ENCODE measurements at places on chromosomes 16 and 17. TPM values are rescaled to one million over a fixed set of nuclear protein-coding genes. Genes with fewer than 3 reads are reported as not detected.

- DNase-seq: no peak
Observed at GRCh38 chr16:72109300-72109699, 15.7 kb downstream of the DHX38 start.

The SAMD14 gene
- total RNA-seq: 5.5 TPM

GRCh38 chr17:12431188-12431587, 234.5 kb upstream of the MYOCD start:
- no peak for DNase-seq

- DNase-seq: peak; percentile 74
Observed at GRCh38 chr17:57988301-57989250, 522 bp upstream of the VEZF1 start.

- DNase-seq: no peak
Observed at GRCh38 chr17:27572665-27573064, 58.3 kb upstream of the LGALS9 start.

- DNase-seq: no peak
Observed at GRCh38 chr16:57711-58110, 4.1 kb downstream of the SNRNP25 start.

DNA sequence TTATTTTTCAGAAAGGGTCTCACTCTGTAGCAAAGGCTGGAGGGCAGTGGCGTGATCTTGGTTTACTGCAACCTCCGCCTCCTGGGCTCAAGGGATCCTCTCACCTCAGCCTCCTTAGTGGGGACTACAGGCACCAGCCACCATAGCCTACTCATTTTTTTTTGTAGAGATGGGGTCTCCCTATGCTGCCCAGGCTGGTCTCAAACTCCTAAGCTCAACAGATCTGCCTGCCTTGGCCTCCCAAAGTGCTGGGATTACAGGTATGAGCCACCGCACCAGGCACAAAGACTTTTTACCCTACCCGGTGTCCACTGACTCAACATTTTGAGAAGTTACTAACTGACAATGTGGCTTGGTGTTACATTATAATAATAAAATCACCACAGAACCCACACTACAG, 7.2 kb downstream of the GRB2 start:
- no peak for DNase-seq

The TBC1D3I gene
- total RNA-seq: 5.8 TPM

DNA sequence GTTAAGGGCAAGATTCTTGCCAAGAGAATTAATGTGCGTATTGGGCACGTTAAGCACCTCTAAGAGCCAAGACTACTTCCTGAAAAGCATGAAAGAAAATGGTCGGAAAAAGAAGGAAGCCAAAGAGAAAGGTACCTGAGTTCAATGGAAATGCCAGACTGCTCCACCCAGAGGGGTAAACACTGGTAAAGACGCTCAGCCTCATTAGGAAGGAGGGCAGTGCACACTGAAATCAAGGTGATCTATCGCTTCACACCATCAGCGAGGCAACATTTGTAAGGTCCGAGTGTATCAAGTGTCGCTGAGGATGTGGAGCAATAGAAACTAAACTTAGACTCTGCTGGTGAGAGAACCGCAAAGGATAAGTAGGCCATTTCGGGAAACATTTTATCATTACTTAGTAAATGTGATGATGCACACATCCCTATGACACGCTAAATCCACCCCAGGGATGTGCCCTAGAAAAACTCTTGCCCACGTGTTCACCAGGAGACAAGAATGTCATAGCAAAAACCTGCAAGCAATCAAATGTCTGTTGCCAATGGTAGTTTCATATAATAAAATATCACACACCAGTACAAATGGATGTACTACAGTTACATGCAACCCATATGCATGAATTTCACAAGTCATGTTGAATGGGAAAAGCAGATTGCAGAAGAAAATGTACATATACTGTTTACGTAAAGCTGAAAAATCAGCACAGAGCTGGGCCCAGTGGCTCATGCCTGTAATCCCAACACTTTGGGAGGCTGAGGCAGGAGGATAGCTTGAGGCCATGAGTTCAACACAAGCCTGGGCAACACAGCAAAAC, 23.6 kb downstream of the CNTROB start:
- peak; percentile 72 for DNase-seq

DNA sequence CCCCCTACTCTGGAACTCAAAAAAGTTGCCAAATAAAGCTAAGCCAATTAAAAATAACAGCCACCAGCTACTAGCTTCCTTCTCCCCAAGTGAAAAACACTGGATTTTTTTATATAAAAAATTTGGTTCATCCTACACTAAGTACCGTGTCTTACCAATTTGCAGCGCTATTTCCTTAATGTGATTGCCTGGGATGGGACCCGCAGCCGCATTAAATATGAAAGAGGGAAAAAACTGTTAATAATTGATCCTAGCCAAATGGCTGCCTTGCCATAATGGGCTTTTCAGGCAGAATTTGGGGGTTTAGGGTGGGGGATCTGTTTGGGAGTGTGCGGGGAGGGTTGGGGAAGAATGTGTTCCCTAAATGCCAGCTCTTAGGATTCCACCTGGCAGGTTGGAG, 2.0 kb downstream of the HOXB9 start:
- no peak for DNase-seq

DNA sequence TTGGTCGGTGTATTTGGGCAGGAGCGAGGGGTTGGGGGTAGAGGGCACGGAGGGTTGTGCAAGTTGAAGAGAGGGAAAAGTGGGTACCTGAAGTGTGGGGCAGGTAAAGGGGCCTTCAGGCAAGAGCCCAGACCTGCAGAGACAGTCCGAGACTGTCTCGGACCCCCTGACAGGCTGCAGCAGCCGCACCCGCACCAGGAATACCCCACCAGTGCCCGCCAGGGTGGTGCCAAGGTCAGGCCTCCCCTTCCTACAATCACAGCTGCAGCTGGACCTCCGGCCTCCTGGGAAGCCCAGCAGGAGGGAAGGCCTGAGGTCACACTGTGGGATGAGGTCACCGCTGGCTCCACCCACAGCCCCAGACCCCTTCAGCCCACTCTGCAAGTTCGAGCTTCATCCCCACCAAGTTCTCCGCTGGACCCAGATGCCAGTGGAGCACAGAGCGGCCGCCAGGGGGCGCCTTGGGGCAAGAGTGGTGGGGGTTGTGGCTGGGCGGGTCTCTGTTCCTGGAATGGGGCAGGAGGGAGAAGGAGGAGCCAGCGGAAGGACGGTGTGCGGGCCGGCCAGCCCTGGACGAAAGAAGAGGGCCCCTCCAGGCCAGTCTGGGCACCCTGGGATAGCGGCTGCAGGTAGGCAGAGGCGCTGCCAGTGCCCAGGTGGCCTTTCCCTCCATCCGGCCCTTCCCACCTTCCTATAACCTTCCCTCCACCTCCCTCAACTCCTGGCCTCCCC, at the start of gene HSD3B7:
Gene HSD3B7, plus strand, starts transcription at position 539 of the 732 bp plus-strand sequence. CDS start 452 bp downstream, outside the sequence.
- DNase-seq: peak; percentile 85

The STX4 gene
- 7.9 TPM for total RNA-seq

The TBC1D3K gene
- not detected for total RNA-seq

DNA sequence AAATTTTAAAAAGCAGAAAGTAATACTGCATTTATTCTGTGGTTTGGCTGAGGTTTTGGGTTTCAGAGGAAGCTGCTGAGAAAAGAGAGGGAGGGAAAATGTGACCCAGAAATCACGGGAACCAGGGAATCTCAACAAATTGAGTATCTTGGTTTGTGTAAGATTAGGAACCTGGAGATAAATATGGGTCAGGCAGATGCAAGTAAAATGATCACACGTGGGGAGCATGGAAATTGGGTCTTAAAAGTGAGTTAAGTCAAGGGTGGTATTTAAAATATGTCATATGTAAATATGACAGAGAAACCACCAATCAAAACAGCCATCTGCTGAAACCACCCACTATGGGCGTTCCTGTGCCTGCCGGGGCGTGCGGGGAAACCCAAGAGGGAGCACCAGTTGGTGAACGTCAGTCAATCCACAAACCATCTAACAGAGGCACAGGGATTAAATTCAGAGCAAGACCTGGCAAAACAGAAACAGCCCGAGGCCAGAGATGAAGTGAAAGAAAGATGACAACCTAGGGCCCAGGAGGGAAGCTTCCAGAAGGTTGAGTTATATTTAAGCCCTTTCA, 33.4 kb downstream of the CDH13 start:
- DNase-seq: peak; percentile 35

DNA sequence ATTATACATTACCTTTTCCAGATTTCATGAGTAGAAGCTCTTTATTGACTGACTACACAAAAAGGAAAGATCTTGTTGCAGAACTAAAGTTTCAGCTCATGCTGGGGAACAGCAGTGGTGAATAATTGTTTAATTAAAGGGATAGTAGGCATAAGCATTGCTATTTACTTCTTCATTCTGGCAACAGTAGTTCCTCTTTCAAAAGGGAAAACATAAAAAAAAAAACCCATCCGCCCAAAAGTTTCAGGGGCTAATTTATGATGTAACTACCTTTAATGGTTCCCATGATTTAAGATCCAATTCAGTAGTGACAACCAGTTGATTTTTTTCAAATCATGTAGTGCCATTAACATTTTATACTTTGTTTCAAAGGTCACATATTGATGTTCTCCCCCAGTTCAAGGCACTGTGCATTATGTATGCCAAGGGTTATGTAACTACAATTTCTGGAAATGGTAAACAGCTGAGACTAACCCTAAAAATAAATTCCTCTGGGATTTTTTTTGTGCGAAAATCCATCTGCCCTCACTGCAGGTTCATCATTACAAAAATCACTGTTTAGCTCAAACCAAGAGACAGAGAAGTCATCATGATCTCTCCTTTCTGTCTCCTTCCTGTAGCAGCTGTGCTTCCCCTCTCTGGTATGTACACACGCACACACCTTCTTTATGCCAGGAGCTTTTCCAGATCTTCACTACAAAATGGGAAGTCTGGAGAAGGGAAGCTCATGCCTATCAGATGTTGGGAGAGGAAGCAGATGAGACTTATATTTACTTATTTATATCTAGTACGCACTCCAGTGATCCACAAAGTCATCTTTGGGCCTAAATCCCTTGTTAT, 2.2 kb upstream of the PHLPP2 start:
- DNase-seq: no peak

- peak; percentile 35 for DNase-seq
Observed at GRCh38 chr16:9053006-9053601, 38.3 kb upstream of the HAPSTR1 start.

DNA sequence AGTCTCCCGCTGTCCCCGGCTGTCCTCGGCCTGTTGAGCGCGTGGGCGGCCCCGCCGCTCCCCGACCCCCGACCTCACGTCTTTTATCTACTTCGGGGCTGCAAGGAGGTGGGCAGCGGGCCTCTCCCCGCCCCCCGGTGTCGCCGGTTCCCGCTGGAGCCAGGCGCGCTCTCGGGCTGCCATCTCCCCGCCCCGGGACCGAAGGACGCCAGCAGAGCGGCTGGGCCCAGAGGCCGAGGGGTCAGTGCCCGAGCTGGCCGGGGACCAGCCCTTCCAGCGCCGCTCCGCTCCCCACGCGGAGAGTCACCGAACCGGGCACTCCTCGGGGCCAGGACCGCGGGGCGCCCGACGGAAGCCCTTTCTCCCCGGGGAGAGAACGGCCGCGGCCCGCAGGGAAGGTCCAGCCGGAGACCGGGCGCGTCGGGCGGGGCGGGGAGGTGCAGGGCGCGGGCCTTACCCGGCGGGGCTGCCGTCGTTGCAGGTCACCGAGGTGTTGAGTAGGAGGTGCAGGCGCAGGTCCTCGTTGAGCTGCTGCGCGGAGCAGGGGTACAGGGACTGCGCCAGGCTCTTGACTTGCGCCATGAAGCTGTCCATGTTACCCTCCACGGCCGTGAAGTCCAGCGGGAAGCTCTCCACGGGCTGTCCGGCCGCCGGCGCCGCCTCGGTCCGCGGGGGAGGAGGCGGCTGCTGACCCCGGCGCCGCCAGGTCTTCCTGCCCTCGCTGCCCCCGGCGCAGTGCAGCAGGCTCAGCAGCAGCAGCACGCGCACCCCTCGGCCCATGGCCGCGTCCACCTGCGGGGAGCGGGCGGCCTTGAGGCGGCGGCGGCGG, 643 bp downstream of the NOTUM start:
- DNase-seq: no peak

GRCh38 chr16:5015887-5016286, 17.8 kb downstream of the NAGPA start:
- DNase-seq: no peak

DNA sequence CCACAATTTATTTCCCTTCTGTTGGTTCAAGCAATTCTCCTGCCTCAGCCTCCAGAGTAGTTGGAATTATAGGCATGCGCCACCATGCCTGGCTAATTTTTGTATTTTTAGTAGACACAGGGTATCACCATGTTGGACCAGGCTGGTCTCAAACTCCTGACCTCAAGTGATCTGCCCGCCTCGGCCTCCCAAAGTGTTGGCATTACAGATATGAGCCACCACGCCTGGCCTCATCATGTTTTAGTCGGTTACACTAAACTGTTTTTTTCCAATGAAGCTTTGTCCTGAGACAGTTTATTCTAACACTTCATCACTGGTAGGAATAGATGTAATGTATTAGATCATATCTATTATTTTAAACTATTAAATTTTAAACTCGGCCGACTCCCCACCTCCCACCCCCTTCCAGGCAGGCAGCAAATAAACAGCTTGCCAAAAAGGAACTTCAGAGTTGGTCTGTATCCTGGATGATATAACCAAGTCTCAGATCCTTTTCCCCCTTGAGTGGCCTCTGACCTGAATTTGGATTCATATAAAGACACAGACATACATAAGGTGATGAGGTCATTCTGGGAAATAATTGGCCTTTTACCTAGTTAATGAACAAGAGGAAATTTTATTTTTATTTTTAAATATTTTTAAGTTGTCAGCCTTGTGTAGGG, 18.4 kb upstream of the CORO6 start:
- no peak for DNase-seq

GRCh38 chr17:7141824-7142223, 27.2 kb upstream of the ASGR2 start:
- peak; percentile 66 for DNase-seq

GRCh38 chr17:2974347-2974746, 89.1 kb downstream of the OR1D5 start:
- no peak for DNase-seq

GRCh38 chr17:59355702-59356325, 24.4 kb downstream of the YPEL2 start:
- no peak for DNase-seq
